Activated naive CD8-positive, alpha-beta T cell treated with anti-CD3 and anti-CD28 coated beads, Interleukin-2, amount 50 U/mL, for 24 hours (primary cell): ENCODE measurements at places on chromosomes 4 and X.

DNA sequence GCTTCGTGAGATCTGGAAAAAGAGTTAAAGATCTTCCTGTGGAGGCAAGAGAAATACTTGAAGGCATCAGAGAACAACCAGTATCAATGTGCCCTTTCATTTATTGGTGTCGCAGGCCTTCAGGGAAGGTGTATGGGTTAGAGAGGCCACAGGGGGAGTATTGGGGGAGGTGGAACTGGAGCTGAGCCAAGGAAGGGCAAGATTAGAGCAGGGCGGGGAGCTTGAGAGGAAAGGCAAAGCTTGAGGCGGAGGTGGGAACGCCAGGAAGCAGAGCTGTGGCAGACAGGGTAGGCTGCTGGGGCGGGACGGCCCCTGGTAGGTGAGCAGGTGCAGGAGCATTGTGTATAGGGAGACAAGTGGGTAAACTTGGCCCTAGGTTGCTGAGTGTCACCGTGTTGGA is 329.9 kb downstream of the ARHGAP10 start:
- peaks cover 49% of the 10 kb centered on the region for H3K4me1 ChIP-seq
- H3K27ac ChIP-seq, result no peak overlapping the region
- DNase-seq, result no peak
- H3K27me3 ChIP-seq, result no peaks in the 10 kb centered on the region
- H3K36me3 ChIP-seq, result peaks cover 4% of the 10 kb centered on the region

DNA sequence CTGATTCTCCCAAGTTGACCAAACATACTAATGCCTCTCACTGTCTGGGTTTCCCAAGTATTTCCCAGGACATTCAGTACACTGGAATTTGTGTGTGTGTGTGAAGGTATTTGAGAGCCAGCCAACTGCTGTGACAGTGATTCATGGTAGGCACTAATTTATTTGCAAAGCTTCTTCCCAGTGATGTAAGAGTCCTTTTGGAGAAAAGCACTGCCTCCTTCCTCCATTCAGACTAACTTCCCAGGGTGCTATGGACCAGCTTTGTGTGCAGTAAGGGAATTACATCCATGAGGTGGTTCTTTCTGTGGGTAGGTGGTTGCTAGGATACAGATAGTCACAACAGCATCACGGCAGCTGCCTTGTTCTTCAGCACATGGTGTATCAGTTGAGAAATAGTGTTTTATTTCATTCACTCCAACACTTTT is 8.7 kb downstream of the EGF start:
- H3K4me3 ChIP-seq, result no peak overlapping the region
- DNase-seq, result no peak
- H3K27me3 ChIP-seq, result peaks cover 2% of the 10 kb centered on the region
- H3K4me1 ChIP-seq, result no peaks in the 10 kb centered on the region
- no peak overlapping the region for H3K27ac ChIP-seq
- no peaks in the 10 kb centered on the region for H3K36me3 ChIP-seq

- DNase-seq, result no peak
- H3K4me1 ChIP-seq, result peaks cover 14% of the 10 kb centered on the region
- no peaks in the 10 kb centered on the region for H3K27me3 ChIP-seq
- no peak overlapping the region for H3K27ac ChIP-seq
These were observed 64.3 kb upstream of the FTHL17 start for GRCh38 chrX:31136144-31136611.

GRCh38 chrX:71941776-71942175 is 31.1 kb downstream of the NHSL2 start:
- H3K27me3 ChIP-seq, result no peaks in the 10 kb centered on the region
- H3K27ac ChIP-seq, result no peak overlapping the region
- H3K36me3 ChIP-seq, result no peaks in the 10 kb centered on the region

DNA sequence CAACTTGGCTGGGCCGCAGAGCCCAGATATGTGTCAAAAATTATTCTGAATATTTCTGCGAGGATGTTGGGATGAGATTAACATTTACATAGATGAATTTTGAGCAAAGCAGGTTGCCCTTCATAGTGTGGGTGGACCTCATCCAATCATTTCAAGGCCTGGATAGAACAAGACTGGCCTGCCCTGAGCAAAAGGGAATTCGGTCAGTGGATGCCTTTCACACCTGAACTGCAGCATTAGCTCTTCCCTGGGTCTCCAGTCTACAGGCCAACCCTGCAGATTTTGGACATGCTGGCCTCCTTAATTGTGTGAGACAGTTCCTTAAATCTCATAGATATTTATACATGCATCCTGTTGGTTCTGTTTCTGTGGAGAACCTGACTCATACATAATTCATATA is 32.4 kb upstream of the SLC10A4 start:
- no peaks in the 10 kb centered on the region for H3K4me1 ChIP-seq
- H3K4me3 ChIP-seq, result no peak overlapping the region
- H3K27me3 ChIP-seq, result no peaks in the 10 kb centered on the region
- no peaks in the 10 kb centered on the region for H3K36me3 ChIP-seq
